ENCODE measurements at places on chromosomes 11 and 22. TPM values are rescaled to one million over a fixed set of nuclear protein-coding genes. Genes with fewer than 3 reads are reported as not detected.

Gene OR4A5
- total RNA-seq: not detected

Gene LARGE2
- total RNA-seq: 0.09 TPM

Gene ANO1
- total RNA-seq: 0.14 TPM

Gene DEFB131B
- not detected for total RNA-seq

Gene CREB3L1
- total RNA-seq: 30.7 TPM

Gene FGF4
- total RNA-seq: not detected

Gene MUC15
- not detected for total RNA-seq

Gene KREMEN1
- total RNA-seq: 15.4 TPM

Gene MISFA
- total RNA-seq: 0.71 TPM

Gene TUBA8
- 0.43 TPM for total RNA-seq

Gene OR8D2
- not detected for total RNA-seq

Gene KCNJ5
- under 0.01 TPM for total RNA-seq

Gene CADM1
- 2.1 TPM for total RNA-seq

Gene ZDHHC13
- total RNA-seq: 10.6 TPM

Gene XRCC6
- total RNA-seq: 296 TPM

Gene PRAME
- not detected for total RNA-seq

Gene KIRREL3
- 1.5 TPM for total RNA-seq

Gene CASP5
- 0.14 TPM for total RNA-seq

Gene MS4A12
- total RNA-seq: not detected
